Suppressor macrophage treated with lipopolysaccharide for 1 hour (primary cell): ENCODE measurements at places on chromosomes 7 and 10.
A peak's percentile ranks its signal among the peaks of the same experiment; 100 is the strongest.

DNA sequence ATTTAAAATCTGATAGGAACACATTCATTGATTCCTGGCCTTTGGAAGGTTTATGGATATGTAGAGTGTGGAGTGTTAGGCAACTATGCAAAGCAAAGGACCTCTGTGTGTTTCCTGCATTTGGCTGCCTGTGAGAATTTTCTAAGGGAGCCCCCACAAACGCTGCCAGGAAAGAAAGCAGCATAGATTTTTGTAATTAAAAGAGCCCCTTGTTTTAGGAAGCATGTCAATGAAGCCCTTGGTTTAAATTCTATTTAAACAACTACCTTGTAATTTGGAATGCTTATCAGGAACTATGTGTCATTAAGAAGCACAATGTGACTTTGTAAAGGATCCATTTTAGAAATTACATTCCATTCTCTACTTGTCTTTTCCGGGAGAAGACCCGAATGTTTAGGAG, 742.5 kb downstream of the NXPH1 start:
- no peak for DNase-seq

DNA sequence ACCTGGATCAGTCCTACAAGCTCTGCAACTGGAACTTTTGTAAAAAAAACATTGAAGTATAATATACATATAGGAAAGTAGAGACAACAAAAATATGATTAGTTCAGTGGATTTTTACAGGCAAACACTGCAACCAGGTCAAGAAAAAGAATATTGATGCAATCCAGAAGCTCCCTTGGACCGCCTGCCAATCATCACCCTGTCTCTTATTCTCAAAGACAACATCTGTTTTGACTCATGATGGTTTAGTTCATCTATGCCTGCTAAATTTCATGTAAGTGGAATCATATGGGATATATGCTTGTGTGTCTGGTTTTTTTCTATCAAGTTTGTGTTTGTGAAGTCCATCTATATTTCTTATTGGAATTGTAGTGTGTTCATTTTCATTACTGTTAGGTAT, 7.7 kb upstream of the HYCC1 start:
- no peak for DNase-seq

DNA sequence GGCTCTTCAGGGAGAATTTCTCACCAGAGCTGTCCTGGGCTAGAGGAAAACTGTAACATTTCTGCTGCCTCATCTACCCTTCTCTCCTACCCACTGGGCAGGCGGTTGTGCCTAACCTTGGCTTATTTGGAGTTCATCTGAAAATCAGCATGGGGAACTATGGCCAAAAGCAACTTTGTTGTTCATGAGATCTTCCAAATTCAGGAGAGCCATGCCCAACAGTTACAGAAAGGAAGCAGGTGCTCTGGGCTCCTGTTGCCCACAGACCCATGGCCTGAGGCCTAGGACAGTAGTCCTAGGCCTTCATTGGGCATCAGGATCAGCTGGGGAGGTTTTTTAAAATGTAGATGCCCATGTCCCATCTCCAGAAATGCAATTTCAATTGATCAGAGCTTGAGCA, 85.2 kb downstream of the GRID1 start:
- no peak for DNase-seq

DNA sequence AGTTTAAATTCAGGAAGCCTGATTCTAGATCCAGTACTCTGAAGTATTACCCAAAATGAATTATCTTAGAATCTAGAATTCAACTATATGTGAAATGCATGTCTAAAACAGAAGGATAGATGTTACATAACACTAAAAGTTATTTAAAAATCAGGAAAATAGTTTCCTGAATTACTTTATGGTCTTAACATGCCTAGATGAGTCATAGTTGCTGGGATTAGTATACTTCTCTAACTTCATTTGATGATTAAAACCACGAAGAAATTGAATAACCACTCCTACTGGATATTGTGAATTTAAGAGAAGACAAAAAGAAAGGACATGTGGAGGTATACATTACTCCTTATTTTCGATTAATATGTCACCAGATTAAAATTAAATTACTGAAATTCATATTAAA, 65.5 kb downstream of the ATAD1 start:
- DNase-seq: peak; percentile 64

- DNase-seq: no peak
These were observed 816.7 kb downstream of the MAGI2 start for GRCh38 chr7:78636727-78637126.

GRCh38 chr10:130498934-130499333, 362.7 kb downstream of the GLRX3 start:
- DNase-seq: no peak

- no peak for DNase-seq
These were observed 198.2 kb upstream of the FOXK1 start for GRCh38 chr7:4483851-4484250.

- DNase-seq: no peak
These were observed 62.6 kb downstream of the EXOC4 start for GRCh38 chr7:133315332-133316040.

- peak; percentile 51 for DNase-seq
These were observed 252.6 kb downstream of the CELF2 start for GRCh38 chr10:11270135-11270857.

GRCh38 chr10:47137311-47137851, 162.6 kb upstream of the GDF10 start:
- DNase-seq: peak; percentile 32

DNA sequence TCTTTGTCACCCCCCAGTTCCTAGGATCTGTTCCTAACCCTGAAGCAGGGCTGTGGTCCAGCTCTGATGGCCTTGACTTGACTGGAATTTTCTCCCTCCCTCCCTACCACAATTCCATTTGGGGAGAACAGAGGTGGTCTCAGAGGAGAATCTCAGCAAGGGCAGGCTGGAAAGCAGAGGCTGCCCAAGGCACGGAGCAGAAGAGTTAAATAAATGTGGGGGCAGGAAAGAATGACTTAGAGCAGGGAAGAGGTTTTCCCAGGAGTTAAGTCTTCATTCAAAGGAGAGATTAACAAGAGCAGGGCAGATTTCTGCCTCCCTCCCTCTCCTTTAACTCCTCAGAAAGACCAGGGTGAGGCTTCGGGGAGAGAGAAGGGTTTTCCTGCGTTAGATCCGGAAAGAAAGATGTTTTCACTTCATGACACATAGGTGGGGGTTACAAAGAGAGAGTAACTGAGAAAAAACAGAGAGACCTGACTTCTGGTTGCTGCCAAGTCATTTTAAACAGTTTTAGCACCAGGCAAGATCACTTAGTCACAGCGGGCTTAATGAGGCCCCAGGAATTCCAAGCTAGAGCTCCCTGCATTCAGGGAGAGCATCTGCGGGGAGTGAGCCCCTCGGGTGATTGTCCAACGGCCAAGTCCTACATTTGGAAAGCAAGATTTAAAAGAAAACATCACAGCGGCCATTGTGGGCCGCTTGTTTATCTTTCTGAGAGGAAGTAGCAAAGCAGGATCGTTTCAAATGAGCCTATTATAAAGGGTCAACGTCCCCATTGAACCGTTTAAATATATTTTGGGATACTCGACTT, 78.7 kb downstream of the ARHGAP22 start:
- DNase-seq: no peak

- DNase-seq: peak; percentile 37
These were observed 236.6 kb upstream of the MKLN1 start for GRCh38 chr7:131090886-131091692.

GRCh38 chr7:106874076-106874475, 9.0 kb downstream of the PIK3CG start:
- DNase-seq: no peak

- DNase-seq: no peak
These were observed 170.7 kb upstream of the CTBP2 start for GRCh38 chr10:125331056-125331455.

- DNase-seq: no peak
These were observed 3.2 kb upstream of the IFIT1 start for GRCh38 chr10:89389254-89389653.

- DNase-seq: no peak
These were observed 95.1 kb downstream of the ITGA8 start for GRCh38 chr10:15624401-15625196.

DNA sequence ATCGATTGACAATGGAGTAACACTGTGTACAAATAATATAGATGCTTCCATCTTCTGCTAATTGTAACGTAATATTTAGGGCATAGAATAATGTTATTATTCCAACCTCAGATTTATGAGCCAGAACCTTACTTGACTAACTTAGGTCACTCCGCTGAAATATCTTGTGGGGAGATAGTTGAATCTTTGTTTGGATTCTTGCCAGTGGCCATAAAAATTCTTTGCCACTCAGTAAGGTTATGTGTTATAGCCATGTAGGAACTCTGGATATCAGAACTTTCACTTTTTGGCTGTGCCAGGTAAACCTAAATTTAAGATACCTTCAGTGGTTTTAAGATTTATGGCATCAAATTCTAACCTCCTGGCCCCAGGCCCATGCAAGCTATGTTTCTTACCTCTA, 197.6 kb downstream of the WDR11 start:
- no peak for DNase-seq

DNA sequence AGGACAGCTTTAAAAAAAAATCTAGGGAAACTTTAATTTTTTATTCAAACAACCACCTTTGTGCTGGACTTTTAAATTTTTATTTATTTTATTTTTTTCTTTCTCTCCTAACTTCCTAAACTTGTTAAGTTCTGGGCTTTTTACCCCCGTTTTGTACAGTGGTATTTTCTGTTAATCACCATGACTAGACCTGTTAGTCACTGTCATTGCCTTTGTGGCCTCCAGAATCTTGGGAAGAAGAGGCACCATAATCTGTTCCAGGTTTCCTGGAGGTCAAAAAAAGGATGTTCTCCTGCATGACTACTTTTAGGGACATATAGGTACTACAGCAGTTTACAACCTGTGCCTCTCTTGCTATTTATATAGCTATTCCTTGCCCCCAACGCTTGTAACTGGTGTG, 31.1 kb upstream of the DDX50 start:
- DNase-seq: no peak

GRCh38 chr10:12633776-12634620, 284.7 kb downstream of the CAMK1D start:
- no peak for DNase-seq

DNA sequence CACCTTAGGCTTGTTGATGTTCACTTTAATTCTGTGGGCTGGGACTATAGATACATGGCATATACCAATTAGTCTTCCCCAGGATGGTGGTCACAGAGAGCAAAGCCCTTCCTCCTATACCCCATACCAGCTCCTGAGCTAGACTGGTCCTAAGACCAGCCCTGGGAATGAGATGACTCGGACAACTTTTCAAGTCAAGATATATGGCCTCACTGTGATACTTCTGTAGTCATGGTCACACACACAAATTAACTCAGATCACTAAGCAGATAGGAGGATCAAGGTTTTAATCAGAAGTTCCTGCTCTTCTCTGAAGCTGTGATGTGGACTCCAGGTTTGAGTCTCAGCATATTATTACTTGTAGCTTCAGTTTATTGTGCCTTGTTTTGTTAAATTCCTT, 53.1 kb downstream of the SLK start:
- DNase-seq: no peak

- DNase-seq: peak; percentile 55
These were observed 86.7 kb upstream of the IKZF1 start for GRCh38 chr7:50217821-50218281.

GRCh38 chr7:139265673-139266072, 34.6 kb downstream of the UBN2 start:
- DNase-seq: no peak

DNA sequence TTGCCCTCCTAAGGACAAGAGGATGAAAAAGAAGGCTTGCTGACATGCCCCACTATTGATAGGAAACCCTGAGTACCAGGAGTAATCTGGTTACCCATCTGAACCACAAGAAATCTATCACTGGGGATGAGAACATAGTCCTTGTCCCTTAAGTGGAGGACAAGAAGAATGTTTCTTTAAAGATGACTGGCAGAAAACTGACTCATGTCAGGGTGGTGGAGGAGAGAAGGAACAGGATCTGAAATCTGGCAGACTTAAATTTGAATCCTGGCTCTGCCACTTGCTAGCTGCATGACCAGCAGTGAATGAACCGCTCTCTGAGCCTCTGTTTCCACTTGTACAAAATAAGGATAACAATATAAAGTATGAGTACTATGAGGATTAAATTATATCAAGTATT, 38.9 kb upstream of the XPNPEP1 start:
- no peak for DNase-seq

- DNase-seq: no peak
These were observed 64.0 kb downstream of the LRRC4 start for GRCh38 chr7:127967281-127967680.

DNA sequence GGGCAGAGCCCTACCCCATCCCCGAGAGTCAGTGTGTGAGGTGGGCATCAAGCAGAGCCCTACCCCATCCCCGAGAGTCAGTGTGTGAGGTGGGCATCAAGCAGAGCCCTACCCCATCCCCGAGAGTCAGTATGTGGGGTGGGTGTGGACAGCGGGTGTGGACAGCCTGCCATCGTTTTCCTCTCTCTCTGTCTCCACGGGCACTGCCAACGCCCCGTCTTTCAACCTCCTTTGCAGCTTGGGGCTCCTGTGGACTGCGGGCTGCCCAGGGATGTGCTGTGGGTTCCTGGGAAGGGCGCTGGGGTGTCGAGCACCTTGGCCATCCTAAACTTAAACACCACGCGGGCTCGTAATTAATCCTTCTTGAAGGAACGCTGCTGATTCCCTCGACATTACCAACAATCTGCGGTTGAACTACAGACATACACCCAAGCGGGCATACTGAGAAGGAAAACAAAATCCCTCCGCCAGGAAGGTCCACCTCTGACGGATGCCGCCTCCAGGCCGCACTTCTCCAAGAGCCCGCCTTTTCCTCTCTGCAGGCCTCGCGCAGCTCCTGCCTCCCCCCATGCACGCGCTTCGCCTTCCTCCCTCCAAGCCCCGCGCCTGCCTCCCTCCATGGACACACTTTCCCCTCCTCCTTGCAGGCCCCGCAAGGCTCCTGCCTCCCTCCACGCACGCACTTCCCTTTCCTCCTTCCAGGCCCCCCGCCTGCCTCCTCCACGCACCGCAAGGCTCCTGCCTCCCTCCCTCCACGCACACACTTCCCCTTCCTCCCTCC, 65.1 kb downstream of the ADARB2 start:
- no peak for DNase-seq

GRCh38 chr7:88311675-88312036, 5.0 kb upstream of the STEAP4 start:
- DNase-seq: no peak
